ENCODE measurements at places on chromosomes 7 and 10. TPM values are rescaled to one million over a fixed set of nuclear protein-coding genes. Genes with fewer than 3 reads are reported as not detected.

Gene MORN4
- total RNA-seq, result 10.1 TPM

Gene AQP1
- total RNA-seq, result 2.8 TPM

Gene STEAP2
- total RNA-seq, result 28.4 TPM

Gene TACC2
- total RNA-seq, result 9.2 TPM

Gene ATG9B
- total RNA-seq, result 0.98 TPM

Gene NOC3L
- 20.8 TPM for total RNA-seq

Gene FAM237B
- not detected for total RNA-seq

Gene EGR2
- total RNA-seq, result 0.90 TPM

Gene SFTPA1
- total RNA-seq, result not detected

Gene NEUROG3
- not detected for total RNA-seq

GRCh38 chr7:158603773-158604755, 16.4 kb upstream of the PTPRN2 start:
- no peak for DNase-seq

GRCh38 chr7:131052285-131052904, 275.3 kb upstream of the MKLN1 start:
- DNase-seq, result no peak

DNA sequence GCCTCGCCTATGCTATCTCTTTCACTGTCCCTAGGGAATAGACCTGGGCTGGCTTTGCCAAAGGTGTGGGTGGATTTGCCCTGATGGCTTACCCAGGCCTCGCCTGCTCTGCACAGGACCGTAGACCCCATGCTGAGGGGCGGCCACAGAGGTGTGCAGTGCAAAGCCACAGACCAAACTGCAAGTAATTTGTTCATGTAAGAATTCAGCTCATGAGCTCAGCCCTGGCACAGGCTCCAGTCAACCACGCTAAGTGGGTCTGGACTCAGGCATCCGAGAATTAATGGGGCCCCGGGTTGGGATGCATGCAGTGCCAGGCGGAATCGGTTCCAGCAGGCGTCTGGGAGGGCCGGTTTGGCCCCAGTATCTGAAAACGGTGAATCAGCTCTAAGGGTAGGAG, 445.2 kb downstream of the DNAJB6 start:
- DNase-seq, result no peak

DNA sequence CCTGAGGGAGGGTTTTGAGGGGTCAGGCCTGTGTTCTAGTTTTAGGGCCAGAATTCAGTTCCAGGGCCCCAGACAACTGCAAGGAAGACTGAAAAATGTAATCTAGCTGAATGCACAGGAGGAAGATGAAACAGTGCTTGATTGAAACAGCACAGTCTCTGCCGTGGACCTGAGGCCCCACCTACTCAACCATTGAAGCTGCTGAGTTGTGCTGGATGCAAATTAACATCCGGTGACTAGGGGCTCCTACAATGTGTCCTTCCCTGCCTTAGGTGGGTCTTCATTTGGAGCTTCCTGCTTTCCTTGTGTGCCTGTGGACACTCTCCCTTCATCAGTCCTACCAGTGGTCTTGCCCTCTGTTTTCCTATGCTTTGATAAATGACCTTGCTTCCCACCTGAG, 5.7 kb downstream of the GLRX3 start:
- DNase-seq, result no peak

- DNase-seq, result peak; percentile 65
Measured at GRCh38 chr7:151051108-151051507, 2.8 kb downstream of the ASIC3 start.

DNA sequence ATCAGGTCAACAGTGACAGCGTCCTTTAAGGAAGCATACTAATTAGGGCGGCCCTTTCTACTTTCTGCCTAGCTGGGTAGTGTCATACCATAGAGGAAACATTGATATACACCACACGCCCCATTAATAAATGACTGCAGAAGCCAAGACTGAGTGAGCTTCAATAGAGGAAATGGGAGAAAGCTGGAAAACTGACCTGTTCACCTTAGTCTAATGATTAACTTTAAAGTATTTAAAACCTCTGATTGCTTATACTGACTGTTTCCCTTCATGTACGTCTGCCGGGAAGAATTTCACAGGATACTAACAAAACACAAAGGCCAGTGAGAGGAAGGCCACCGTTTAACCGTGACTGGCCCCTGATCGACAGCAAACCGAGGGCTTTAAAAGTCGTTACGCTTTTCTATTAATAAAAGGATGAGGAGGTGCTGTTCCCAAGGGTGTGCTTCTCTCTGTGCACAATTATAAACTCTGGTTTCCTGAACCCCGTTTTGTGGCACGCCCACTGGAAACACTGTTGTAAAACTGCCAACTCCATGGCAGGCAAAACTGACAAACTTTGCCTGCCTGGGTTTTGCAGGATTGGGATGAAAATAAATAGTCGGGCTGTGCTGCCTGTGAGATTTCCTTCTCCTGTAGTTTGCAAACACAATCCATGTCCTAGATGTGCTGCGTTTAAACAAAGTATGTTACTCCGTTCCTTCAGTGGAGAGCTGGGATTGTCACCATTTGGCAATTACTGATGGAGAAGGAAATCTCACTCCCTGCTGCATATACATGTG, 137.6 kb downstream of the NRP1 start:
- DNase-seq, result no peak

DNA sequence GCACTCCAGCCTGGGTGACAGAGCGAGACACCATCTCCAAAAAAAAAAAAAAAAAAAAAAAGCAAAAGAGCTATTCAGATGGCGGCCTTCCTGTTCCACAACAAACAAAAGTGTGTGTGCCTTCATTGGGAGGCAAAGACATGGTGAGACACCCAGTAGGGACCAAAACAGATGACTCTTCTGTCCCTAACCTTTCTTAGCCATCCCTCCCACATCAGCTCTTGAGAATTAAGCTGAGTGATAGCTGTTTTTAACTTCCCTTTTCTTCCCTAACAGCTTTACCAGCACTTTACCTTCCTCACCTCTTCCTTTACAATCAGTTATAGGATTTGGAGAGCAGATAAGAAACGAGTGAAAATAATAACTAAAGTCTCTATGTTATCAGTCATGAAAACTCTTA, 48.2 kb downstream of the ARMH3 start:
- DNase-seq, result no peak

DNA sequence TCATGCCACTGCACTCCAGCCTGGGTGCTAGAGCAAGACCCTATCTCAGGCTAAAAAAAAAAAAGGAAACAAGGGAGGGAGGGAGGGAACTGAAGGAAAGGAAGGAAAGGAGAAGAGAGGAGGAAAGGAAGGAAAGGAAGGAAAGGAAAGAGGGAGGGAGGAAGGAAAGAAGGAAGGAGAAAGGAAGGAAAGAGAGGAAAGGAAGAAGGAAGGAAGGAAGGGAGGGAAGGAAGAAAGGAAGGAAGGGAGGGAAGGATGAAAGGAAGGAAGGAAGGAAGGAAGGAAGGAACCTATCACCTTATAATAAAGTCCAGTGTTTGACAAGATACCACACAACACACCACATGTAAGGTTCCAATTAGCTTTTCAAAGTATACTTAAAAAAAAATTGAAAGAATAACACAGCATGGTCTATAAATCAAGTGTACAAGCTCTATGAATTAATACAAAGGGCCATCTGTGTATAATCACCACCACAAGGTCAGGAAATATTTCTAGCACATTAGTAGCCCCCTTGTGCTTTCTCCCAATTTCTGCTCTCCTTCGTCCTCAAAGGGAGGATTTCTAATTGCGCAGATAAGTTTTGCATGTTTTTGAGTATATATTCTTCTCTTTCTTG, 26.4 kb downstream of the RNF216 start:
- DNase-seq, result no peak

- DNase-seq, result peak; percentile 43
Measured at GRCh38 chr7:33849004-33849403, 56.3 kb upstream of the BMPER start.

- peak; percentile 42 for DNase-seq
Measured at GRCh38 chr10:47044741-47045140, 133.5 kb downstream of the PTPN20 start.

GRCh38 chr7:33714208-33714607, 191.1 kb upstream of the BMPER start:
- DNase-seq, result no peak

DNA sequence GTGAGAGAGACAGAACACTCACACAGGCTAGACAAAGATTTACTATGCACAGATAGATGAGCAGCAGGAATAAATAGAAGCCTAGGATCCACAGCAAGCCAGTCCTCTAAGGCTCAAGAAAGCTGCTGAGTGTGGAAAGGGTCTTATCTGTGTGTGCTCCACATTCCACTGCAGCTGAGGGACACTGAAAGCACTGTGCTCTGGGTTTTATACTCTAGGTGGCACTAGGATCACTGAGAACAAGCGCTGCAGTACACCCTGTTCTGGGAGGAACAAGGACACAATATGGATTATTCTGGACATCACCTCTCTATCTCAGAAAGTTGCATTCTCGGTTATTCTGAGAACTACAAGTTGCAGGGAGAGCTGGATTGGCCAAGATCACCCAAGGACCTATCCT, 4.9 kb upstream of the KLHL7 start:
- DNase-seq, result no peak

- peak; percentile 71 for DNase-seq
Measured at GRCh38 chr10:35079763-35080162, 10.4 kb downstream of the CUL2 start.
